Right lobe of liver (tissue), 6 donors: ENCODE measurements at places on chromosomes 7 and 10. TPM values are rescaled to one million over a fixed set of nuclear protein-coding genes. Genes with fewer than 3 reads are reported as not detected.

DNA sequence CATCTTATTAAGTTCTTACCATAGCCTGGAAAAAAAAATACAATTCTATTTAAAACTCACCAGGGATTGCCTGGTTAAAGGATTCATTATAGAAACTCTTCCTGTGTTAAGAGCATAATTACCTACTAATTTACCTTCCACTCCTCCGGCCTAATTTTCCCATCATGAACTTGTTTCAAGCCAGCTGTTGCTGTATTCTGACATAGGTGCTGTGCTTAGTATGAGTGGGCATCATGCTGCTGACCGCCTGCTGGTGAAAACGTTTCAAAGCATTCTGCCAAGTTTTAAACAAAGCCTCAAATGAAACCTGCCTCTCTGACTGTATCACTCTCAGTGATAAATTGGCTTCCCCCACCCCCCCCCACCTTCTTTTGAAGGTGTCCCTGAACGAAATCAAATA is 47.8 kb upstream of the KCNMA1 start:
- no peaks in the 10 kb centered on the region for H3K36me3 ChIP-seq
- no peaks in the 10 kb centered on the region for H3K4me1 ChIP-seq
- no peak overlapping the region for H3K4me3 ChIP-seq
- H3K27me3 ChIP-seq, result no peaks in the 10 kb centered on the region

GRCh38 chr10:73948947-73949633 is 38.2 kb downstream of the PLAU start:
- no peaks in the 10 kb centered on the region for H3K27me3 ChIP-seq
- H3K36me3 ChIP-seq, result no peaks in the 10 kb centered on the region
- no peak overlapping the region for H3K27ac ChIP-seq
- no peak for DNase-seq
- H3K4me1 ChIP-seq, result no peaks in the 10 kb centered on the region

DNA sequence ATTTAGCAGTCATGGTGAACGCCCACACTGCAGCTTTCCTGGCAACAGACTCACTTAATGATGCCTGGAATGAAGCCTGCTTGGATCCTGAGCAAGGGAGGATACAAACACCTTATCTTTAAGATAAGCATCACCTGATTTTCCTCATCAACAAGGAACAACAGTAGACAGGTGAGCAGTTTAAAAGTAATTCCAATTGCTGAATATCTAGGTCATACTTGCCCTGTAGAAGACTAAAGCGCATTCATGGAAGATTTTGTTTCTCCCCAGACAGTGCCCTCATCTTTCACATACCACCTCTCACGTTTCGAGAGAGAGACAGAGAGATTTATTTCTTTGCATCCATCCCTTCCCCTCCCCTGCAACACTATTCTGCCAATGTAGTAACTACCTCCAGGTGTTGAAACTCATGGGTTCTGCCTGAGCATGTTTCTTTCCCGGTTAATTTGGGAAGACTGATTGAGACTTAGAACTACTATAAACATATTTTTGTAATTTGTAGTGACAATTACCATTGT is 660.7 kb downstream of the PARD3 start:
- H3K4me3 ChIP-seq, result no peak overlapping the region
- no peaks in the 10 kb centered on the region for H3K36me3 ChIP-seq
- no peaks in the 10 kb centered on the region for H3K27me3 ChIP-seq
- no peak for DNase-seq
- no peaks in the 10 kb centered on the region for H3K4me1 ChIP-seq
- H3K27ac ChIP-seq, result no peak overlapping the region

DNA sequence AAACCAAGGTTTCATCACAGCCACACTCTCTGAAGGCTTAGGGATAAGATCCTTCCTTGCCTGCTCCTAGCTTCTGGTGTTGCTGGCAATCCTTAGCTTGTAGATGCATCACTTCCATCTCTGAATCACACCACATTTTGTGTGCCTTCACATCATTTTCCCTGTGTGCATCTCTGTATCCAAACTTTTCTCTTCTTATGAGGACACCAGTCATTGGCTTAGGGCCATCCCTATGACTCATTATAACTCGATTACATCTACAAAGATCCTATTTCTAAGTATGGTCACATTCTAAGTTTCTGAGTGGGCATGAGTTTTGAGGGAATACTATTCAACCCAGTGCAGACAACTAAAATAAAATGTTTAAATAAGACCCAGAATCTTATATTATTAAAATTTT is 121.7 kb downstream of the C7orf25 start:
- no peaks in the 10 kb centered on the region for H3K27me3 ChIP-seq
- no peak overlapping the region for H3K27ac ChIP-seq
- no peaks in the 10 kb centered on the region for H3K36me3 ChIP-seq
- no peak overlapping the region for H3K4me3 ChIP-seq
- H3K4me1 ChIP-seq, result no peaks in the 10 kb centered on the region

DNA sequence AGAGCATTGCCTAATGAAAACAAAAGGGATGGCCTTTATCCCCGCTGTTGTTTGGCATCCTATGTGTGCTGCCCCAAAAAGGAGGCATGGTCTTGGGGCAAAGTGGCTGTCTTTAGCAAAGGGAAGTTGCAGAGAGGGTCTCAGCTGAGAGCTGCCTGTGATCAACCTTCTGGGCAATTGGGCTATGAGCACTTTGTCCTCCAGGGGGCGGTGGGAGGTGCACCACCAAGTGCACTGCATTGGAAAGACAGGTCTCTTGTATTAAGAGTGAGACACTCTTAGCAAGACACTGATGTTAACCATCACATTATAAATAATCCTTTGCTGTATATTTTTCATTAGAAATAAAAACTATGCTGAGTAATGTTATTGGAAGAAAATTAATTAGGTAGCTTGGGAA is 314.8 kb downstream of the POM121L12 start:
- DNase-seq, result peak; percentile 62
- no peak overlapping the region for H3K27ac ChIP-seq
- no peaks in the 10 kb centered on the region for H3K36me3 ChIP-seq
- no peaks in the 10 kb centered on the region for H3K4me1 ChIP-seq

DNA sequence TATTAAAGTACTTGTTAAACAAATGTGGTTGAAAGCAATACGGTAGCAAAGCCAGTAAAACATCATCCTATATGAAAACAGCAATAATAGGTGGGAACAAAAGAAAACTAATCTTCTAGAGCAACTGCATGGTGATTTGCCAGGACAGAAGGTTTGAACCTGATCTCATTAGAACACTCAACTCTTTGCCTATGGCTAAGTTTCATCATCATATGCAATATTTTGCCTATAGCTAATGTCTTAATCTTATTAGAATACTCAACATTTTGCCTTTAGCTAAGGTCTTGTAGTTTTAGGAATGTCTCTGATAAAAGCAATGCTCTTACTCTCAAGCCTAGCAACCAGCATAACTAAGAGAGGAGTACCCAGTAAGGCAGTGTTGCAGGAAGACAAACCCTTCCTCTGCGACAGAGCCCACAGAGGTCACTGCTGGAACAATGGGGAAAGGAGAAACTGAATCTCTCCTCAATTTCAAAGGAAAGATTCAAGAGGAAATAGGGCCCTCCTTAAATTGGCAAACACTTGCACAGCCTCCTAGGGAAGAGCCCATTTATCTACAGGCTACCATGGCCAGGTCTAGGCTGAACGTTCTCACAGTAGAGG is 38.3 kb downstream of the CADPS2 start:
- no peaks in the 10 kb centered on the region for H3K36me3 ChIP-seq
- H3K27ac ChIP-seq, result no peak overlapping the region
- H3K4me3 ChIP-seq, result no peak overlapping the region
- H3K4me1 ChIP-seq, result no peaks in the 10 kb centered on the region
- no peaks in the 10 kb centered on the region for H3K27me3 ChIP-seq

DNA sequence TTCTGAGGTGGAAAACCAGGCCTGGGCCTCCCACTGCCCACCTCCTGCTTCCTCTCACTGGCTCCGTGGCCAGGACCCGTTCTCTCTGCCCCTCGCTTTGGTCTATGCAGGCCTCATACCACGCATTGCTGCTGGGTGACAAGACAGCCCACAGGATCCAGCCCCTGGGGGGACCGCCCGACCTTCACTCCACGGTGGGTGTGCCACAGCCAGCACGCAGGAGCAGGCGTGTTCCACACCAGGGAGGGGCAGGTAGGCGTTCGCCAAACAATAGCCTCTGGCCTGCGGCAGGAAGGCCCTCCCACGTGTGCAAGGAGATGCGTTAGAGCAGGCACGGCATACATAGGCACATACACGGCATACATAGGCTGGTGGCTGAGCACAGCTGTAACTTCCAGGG is 233.4 kb downstream of the WDR37 start:
- H3K36me3 ChIP-seq, result no peaks in the 10 kb centered on the region
- H3K4me1 ChIP-seq, result no peaks in the 10 kb centered on the region
- no peak for DNase-seq
- H3K4me3 ChIP-seq, result no peak overlapping the region
- no peaks in the 10 kb centered on the region for H3K27me3 ChIP-seq

PARD3 gene
- 21.9 TPM for total RNA-seq

VPS37D gene
- total RNA-seq, result 2.1 TPM
